ENCODE measurements at places on chromosomes 1 and 21.

DNA sequence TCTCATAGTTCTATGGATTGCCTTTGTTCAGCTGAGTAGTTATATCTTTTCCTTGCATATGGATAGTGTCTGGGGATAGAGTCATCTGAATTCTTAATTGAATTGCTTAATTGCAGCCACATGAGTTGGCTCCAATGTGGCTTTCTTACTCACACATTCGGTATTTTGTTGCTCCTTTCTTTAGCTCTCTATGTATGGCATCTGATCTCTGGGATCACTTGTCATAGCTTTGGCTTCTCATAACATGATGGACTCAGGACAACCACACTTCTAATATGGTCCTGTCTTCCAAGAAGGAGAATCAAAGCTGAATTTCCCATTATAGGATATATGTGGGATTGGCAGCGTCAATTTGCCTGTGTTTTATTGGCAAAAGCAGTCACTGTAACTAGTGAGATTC, 716.2 kb downstream of the NCAM2 start:
- DNase-seq = no peak

GRCh38 chr1:211326528-211327345, at the start of gene TRAF5:
Gene TRAF5, plus strand, starts transcription at chr1:211326833. Its CDS starts 26,407 bp downstream, at chr1:211353240.
- DNase-seq = no peak

- DNase-seq = no peak
These were observed 16.1 kb downstream of the HSF2BP start for GRCh38 chr21:43643193-43643592.

- no peak for DNase-seq
These were observed 386.4 kb downstream of the HHAT start for GRCh38 chr1:210715072-210715471.

GRCh38 chr1:164477343-164477742, 81.6 kb upstream of the PBX1 start:
- DNase-seq = no peak

GRCh38 chr1:153933955-153934354, 11.2 kb upstream of the GATAD2B start:
- DNase-seq = no peak

GRCh38 chr1:211625040-211625439, 46.1 kb upstream of the SLC30A1 start:
- no peak for DNase-seq

DNA sequence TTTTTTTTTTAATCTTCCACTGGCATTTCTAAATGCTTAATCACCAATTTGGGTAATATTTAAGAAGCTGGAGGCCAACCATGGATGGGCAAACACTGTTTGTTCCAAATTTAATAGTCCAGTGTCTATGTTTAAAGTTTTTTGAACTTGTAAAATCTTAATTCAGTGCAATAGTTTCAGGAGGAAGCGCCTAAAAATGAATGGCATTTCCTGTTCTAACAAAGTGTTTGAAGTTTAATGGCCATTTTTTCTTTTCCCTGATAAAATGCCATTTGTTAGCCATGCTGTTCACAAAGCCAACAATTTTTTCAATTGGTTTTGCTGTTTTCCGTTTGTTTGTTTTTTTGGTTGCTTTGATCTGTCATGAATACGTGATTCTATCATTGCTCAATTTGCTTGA, 552.1 kb downstream of the LMO4 start:
- no peak for DNase-seq

DNA sequence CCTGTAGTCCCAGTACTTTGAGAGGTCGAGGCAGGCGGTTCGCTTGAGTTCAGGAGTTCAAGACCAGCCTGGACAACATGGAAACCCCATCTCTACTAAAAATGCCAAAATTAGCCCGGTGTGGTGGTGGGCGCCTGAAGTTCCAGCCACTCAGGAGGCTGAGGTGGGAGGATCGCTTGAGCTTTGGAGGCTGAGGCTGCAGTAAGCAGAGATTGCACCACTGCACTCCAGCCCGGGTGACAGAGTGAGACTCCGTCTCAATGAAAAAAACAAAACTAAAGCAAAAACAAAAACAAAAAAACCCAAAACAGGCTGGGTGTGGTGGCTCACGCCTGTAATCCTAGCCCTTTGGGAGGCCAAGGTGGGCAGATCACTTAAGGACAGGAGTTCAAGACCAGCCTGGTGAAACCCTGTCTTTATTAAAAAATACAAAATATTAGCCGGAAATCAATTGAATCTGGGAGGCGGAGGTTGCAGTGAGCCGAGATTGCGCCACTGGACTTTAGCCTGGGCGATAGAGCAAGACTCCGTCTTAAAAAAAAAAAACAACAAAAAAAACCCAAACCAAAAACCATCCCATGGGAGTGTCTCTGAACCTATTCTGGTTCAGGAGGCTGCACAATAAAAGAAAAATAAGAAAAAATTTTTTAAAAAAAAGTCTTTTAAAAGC, 1.7 kb upstream of the CGN start:
- no peak for DNase-seq

GRCh38 chr1:68234094-68234493, 1.8 kb upstream of the WLS start:
- no peak for DNase-seq

GRCh38 chr1:203701606-203702005, 63.4 kb upstream of the LAX1 start:
- no peak for DNase-seq

DNA sequence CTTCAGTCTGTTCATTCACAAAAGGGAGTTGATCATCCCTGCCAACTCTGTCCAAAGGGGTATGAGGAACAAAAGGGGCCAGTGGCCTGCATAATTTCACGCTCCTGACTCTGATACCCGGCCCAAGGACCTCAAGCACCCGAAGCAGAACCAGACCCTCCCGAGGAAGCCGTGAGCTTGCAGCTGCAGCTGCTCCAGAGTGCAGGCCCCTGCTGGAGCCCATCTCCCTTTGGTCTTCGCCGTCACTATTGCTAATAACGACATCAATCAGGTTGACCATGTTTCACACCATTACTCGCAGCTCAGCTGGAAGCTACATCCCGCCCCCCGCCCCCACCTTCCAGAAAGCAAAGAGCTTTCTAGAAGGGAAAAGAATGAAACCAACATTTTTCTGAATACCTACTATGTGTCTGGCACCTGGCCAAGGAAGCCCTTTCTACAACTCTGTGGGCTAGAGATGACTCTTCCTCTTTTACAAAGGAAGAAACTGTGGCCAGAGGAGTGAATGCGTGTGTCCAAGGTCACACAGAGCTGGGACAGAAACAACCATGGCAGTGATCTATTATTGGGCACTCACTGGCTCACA, 5.5 kb downstream of the NKAIN1 start:
- no peak for DNase-seq

GRCh38 chr1:201939574-201939973, 6.8 kb downstream of the LMOD1 start:
- DNase-seq = no peak

DNA sequence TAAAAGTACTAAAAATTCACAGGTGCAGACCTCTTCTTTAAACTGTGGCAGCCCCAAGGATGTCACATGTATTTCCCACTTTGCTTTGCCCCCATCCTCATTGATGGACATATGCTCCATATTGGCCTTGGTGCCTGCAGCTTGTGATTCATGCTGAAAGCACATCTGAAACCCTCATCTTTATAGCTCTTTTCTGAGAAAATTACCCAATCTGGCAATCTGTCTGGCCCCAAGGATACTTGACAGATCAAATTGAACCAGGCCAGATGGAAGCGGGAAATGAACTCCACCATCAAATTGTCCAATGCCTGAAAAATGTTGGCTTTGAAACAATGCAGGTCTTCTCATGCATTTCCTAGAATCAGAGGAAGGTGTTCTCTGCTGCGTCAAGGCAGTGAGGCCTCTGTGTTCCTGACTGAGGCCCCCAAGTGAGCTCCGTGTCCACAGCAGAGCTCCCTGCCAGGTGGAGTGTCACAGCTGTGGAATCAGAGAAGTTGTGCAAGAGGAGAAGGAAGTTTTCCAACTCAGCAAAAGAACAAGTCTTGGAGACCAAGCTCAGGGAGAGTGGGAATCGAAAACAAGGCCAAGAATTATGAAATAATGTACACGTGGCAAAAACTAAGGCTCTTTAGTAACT, 323.7 kb downstream of the PLPP3 start:
- no peak for DNase-seq

DNA sequence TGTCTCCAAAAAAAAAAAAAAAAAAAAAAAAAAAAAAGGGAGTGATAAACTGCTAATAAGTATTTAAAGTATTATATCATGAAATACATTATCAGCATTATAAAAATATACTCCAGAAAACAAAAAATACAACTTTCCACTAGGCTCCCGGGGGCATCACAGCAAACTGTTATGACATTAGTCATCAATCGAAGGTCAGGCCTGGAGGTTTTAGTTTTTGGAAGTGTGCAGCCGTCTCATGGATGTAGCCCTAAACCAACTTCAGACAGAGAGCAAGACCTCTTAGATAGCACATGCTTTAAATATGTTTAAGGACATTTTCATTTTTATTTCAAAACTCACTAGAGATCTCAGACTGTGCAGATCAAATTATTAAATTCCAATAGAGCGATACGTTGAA, 106.3 kb downstream of the RERE start:
- DNase-seq = no peak

GRCh38 chr1:163538667-163539066, 216.9 kb downstream of the NUF2 start:
- DNase-seq = no peak

- DNase-seq = no peak
These were observed 5.8 kb downstream of the DCAF8 start for GRCh38 chr1:160256396-160257046.

- no peak for DNase-seq
These were observed 157.6 kb upstream of the CAMK1G start for GRCh38 chr1:209425959-209426358.

- no peak for DNase-seq
These were observed 37.2 kb downstream of the KCNJ6 start for GRCh38 chr21:37878946-37879660.
